ENCODE measurements at places on chromosomes 3 and 15. TPM values are rescaled to one million over a fixed set of nuclear protein-coding genes. Genes with fewer than 3 reads are reported as not detected.

DNA sequence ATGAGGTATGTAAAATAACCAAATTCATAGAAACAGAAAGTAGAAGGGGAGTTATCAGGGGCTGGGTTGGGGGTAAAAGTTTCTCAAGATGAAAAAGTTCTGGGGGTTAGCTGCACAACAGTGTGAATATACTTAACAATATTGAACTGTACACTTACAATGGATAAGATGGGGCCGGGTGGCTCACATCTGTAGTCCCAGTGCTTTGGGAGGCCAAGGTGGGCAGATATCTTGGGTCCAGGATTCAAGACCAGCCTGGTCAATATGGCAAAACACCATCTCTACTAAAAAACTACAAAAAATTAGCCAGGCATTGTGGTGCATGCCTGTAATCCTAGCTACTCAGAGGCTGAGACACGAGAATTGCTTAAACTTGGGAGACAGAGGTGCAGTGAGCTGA is 274.3 kb downstream of the TJP1 start:
- no peak for DNase-seq

DNA sequence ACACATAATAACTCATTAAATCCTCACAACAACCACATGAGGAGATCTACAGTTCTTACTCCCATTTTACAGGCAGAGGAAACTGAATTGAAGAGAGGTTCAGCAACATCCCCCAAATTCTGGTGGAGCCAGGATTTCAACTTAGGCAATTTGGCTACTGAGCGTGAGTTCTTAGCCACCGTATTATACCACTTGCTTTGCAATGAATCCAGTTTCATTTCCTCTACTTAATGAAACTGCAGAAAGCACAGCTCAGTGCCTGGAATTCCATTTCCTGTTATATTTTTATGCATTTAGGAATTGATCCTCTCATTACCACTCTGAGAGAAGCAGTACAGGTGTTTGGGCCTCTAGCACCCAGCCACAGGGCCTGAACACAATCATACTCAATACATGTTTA is 4.3 kb downstream of the ZNF860 start:
- DNase-seq = no peak

DNA sequence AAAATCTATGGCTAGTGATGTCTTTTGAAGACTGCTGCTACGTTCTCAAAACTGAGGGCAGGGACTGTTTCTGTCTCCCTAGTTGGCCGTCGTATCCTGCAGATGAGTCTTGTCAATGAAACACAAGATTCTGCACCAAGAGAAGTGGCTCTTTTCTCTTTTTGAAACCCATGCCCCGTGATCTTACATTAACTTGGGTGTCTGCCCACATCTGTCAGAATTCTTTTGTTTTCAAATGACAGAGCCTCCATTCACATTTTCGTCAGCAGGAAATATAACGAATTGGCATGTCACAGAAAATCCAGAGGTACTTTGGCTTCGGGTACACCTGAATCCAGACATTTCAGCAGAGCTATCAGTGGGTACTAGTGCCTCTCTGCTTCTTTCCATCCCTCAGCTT is 331.3 kb upstream of the PROK2 start:
- no peak for DNase-seq

DNA sequence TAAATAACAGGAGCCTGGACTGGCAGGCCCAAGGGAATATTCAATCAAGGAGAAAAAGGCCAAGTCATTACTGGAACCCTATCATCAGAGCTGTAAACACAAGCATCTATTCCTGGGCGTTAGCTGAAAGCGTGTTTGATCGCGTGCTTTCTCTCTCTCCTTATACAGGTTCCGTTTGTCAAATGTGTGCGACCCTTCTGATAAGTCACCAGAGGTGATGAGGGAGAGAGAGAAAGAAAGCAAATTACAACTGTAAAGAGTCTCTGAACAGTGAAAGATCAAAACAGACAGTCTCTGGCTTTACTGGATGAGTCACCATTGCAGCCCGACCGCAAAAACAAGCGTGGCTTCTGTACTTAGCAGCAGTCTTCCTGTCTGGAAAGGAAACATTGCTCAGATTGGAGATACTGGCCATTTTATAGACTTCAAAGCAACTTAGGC is 39.5 kb upstream of the TPRG1 start:
- no peak for DNase-seq

- no peak for DNase-seq
Observed at GRCh38 chr3:95567346-95567745, 1247.0 kb upstream of the EPHA6 start.

The SLC27A2 gene
- 43.2 TPM for polyA plus RNA-seq

The AMT gene
- polyA plus RNA-seq = 40.0 TPM
